NCI-H1436 (cell line): ENCODE measurements at places on chromosomes 11 and 22.

DNA sequence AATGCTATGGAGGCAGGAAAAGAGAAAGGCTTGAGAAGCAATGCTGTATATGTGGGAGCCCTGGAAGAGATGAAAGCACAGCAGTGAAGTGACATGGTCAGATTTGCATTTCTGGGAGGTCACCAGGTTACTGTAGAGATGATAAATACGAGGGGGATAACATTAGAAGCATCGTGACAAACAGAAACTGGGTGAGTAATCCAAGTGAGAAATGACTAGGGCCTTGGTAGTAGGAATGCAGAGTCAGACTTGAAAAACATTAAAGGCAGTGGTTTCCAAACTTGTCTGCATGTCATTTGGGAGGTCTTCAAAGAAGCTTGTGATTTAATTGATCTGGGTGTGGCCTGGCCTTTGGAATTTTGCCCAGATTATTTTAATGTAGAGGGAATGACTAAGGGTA is 43.9 kb downstream of the CCDC34 start:
- no peak for DNase-seq

DNA sequence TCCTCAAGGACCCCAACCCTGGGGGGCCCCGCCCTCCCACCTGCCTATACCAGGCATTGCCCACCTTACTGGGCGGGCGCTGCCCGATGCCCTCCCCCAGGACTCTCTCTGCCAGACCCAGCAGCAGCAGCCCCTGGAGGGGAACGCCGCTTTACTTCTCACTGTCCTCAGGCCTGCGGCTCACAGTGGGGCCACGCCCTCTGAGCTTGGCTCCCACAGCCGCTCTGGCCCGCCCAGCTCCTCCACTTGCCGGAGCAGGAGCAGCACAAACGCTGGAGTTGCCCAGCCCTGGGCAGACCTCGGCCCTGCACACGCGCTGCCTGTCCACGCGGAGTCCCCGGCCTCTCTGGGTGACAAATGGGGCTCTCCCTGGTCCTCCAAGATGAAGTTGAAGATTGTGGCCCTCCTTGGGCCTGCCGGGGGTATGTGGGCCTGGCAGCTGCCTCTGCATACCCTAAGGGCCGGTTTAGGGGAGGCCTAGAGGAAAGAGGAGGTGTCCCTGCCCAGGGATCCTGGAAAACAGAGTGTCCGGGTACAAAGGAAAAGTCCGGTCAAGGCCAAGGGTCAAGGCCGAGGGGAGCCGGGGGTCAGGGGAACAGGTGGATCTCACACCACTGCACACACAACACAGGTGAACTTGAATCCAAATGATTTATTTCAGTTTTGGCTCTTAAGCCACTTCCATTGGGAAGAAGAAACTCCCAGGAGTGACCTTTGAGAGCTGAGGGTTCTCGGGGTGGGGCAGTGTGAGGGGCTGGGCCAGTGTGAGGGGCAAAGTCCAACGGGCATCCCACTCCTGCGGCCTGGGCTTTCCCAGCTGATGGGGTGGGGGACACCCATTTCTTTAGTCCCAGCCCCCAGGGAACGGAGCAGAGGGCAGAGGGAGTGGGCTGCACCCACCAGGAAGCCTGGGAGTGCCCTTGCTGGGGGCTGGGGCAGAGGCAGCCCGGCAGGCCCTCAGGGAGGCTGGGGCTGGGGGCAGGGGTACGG is 674 bp upstream of the BAIAP2L2 start:
- no peak for DNase-seq

- DNase-seq, result no peak
These were observed 58.1 kb upstream of the BARX2 start for GRCh38 chr11:129317571-129317970.

DNA sequence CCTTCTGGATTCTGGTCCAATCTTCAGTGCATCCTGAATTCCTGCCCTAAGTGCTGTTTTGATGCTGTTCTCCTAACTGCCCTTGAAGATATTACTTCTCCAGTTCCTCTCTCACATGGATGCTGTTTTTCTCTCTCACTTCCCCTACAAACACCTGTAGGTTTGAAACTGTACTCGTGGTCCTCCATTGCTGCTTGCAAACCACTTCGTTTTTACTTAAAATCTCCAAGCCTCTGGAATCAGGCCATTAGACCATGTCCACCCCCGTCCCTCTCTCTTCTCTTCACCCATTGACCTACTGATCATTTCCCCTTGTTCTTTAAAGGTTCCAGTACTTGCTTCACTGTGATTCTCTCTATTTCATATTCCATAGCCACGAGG is 988.1 kb downstream of the NTM start:
- DNase-seq, result no peak

DNA sequence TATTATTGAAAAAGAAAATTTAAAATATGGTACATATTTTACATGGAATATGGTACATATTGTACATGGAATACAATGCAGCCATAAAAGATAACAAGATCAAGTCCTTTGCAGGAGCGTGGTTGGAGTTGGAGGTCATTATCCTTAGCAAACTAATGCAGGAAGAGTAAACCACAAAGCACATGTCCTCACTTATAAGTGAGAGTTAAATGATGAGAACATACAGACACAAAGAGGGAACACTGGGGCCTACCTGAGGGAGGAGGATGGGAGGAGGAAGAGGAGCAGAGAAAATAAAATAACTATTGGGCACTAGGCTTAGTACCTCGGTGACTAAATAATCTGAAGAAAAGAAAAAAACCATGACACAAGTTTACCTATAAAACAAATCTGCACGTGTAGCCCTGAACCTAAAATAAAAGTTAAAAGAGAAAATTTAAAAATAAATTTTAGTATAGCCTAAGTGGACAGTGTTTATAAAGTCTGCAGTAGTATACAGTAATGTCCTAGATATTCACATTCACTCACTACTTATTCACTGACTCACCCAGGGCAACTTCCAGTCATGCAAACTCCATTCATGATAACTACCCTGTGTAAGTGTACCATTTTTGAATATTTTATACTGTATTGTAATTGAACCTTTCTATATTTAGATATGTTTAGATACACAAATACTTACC is 204.4 kb downstream of the FAM76B start:
- DNase-seq, result no peak

- no peak for DNase-seq
These were observed 64.7 kb downstream of the KCNQ1 start for GRCh38 chr11:2509481-2510001.

DNA sequence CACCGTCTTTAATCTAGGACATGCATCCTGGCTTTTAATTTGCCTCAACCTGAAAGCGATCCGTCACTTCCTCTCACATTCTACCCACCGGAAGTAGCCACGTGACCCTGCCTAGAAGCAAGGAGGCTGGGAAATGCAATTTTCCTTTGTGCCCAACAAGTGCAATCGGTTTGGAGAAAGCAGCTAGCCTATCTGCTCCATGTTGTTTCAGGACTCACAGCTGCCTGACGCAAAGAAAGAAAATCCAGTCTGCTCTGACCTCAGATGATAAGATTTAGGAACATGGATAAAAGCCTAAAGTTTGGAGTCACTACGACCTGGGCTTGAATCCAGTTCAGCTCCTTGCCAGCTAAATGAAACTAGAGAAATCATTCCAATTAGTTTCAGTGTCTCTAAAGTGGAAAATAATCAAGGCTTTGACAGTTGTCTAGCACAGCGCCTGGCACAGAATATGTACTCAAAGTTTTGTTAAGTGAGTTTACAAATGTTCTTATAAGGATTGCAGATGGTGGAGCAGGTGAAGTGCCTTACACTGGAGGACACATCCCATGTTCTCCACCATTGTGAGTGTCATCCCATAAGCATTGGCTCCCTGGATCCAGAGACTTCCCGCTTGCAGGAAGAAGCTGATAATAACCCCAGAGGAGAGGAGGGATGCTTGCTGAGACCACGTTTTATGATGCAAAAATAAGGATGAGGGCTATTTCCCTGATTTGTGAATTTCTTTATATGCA is 553.7 kb downstream of the MN1 start:
- DNase-seq, result no peak

- peak; percentile 82 for DNase-seq
These were observed 29.5 kb upstream of the WNT7B start for GRCh38 chr22:46006379-46007002.

GRCh38 chr11:82233201-82233600 is 500.5 kb downstream of the FAM181B start:
- DNase-seq, result no peak

DNA sequence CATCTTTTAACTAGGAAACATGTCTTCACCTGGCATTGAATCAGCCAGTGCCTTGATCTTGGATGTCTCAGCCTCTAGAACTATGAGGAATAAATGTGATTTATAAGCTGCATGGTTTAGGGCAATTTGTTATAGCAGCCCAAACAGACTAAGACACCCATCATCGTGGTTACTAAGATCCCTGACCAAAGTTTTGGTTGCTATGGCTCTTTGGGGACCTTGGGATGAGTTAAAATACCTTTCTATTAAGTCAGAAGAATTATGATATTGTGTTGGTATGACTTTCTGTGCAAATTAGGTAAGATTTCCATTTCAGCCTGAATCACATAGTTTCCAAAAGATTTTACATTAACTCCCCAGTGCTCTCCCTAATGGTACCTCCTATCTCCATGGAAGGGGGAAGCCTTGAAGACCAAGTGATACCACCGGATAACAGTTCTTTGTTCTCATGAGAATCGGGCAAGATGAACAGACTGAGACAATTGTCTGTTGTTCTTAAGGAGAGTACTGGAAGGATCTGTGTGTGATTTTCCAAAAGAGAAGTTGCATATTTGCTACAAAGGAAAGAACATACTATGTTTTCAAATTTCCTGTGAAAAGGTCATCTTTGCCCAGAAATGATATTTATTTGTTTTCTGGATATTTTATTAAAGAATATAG is 60.4 kb upstream of the UBASH3B start:
- DNase-seq, result no peak

DNA sequence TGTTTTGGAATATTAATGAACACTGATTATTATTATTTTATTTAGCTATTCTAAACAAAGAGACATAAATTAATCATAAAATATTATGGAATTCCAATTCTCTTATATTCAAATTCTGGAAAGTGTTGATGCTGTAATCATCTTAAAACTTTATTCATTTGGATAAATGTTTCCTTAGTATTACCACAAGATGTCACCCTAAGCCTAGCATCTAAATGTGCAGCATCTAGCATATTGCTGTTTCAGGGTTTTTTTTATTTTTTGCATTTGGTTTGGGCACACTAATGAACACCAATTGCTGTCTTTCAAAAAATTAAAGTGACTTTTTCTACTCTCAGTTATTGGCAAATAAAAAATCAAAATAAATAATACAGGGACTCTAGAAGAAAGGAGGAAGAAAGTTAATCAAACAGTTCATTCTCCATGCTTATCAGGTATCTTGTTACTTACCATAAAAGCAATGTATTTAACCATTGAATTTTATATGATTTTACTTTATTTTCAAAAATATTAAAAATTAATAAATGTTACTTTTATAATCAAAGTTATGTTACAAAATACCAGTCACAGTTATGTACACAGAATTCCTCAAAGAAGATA is 31.8 kb downstream of the DLG2 start:
- peak; percentile 24 for DNase-seq

GRCh38 chr11:58526721-58527120 is 18.8 kb upstream of the OR5B21 start:
- no peak for DNase-seq

GRCh38 chr22:26168330-26168851 is 871 bp upstream of the SEZ6L start:
- peak; percentile 12 for DNase-seq

DNA sequence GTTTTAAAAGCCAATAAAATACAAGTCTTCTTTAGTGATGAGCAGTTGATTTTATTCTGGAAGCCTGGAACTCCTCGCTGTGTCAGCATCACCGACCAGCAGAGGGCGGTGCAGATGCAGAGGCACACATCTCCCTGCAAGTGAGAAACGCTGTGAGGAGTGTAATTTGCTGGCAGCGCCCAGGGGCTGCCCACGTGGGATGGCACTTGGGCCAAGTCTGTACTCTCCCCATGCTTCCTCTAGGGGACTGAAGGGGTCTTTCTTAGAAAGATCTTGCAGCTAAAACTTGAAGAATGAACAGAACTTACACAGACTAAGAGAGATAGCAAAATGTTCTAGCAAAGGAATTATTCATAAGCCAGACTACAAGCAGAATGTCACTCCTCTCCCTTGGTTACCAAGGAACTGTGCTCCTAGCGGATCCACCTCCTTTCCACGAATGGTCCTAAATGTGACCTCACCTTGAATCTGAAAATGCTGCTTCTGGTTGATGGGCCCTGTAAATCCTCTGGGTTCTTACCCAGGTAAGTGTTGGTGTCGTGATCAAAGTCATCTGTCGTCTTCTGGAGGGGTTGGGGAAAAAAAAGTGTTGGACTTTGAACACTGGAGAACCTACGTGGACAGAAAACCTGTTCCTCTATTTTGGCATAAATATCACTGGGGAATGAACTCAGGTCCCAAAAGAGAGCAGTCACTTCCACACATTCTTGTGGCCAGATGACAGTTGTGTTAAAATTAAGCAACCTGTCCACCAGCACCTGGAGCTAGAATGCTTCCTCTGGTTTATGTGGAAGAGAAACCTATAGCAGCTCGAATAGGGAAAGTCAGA is 31.8 kb downstream of the CNTF start:
- peak; percentile 70 for DNase-seq

DNA sequence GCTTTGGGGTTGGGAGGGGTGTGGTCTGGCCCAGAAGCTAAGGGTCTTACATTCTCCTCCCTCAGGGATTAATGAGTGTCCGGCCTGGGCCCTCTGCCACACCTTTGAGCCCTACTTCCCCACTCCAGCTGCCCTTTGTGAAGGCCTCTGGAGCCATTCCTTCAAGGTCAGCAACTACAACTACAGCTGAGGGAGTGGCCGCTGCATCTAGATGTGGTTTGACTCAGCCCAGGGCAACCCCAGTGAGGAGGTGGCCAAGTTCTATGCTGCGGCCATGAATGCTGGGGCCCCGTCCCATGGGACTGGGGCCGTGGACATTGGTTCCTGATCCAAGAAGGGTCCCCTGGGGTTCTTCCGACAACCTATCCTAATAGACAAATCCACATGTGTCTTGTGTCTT is 14.3 kb upstream of the FOLR1 start:
- DNase-seq, result no peak

DNA sequence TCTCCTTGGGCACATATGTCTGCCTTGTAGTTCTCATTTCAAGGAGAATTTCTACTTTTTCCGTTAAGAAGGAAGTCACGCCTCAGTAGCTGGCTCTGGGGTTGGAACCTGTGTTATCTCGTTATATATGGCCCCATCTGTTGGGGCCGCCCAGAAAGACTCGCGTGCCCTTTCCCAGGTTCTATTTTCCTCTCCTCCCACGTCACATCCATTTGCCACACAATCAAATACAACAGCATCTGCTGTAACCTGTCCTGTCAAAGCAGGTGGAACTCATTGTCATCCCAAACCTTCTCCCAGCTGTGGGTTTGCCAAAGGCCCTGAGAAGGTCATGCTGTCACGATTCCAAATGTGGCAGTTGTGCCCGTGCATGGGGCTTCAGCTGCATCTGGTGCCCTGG is 213.1 kb upstream of the ZBED5 start:
- no peak for DNase-seq
